T-helper 9 cell (primary cell): ENCODE measurements at places on chromosomes 1 and 21.

DNA sequence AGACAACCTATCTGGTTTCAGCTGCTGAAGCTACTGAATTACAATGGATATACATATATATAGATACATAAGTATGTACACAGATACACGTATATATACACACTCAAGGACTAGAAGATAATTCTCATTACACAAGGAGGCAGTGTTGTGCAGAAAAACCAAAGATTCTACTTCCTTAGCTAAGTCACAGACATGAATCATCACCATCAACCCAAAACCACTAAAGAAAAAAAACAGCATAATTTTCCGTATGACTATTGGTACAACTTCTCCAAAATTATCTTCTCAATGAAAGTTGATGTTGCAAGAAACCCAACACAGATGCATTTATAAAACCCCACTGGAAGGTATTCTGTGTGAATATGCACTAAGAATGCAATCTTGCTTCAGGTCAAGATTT lies 36.8 kb upstream of the RPF1 start:
- DNase-seq, result no peak

GRCh38 chr1:96968983-96969382 lies 247.4 kb downstream of the PTBP2 start:
- no peak for DNase-seq

GRCh38 chr1:214670098-214670497 lies 67.1 kb downstream of the CENPF start:
- DNase-seq, result no peak

- no peak for DNase-seq
These were observed 165.9 kb downstream of the PTBP2 start for GRCh38 chr1:96887501-96887900.

GRCh38 chr1:3186526-3186921 lies 117.5 kb downstream of the PRDM16 start:
- no peak for DNase-seq

DNA sequence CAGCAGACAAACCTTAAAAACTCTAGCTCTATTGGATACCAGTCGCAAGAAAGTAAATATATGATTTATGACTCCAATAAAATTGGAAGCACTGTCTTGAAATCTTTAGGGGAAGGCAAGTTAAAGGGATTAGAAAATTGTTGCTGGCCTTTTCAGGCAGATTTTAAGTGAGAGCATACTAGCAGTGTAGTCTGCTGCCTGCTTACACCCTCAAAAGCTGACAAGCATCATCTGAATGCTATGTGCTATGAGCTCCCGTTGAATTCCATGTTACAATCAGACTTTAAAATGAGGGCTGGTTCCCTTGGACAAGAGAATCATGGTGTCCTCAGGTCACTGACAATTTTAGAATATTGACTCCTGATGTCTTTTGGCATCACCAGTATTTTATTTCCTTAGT lies 271.1 kb upstream of the C1orf105 start:
- DNase-seq, result no peak

DNA sequence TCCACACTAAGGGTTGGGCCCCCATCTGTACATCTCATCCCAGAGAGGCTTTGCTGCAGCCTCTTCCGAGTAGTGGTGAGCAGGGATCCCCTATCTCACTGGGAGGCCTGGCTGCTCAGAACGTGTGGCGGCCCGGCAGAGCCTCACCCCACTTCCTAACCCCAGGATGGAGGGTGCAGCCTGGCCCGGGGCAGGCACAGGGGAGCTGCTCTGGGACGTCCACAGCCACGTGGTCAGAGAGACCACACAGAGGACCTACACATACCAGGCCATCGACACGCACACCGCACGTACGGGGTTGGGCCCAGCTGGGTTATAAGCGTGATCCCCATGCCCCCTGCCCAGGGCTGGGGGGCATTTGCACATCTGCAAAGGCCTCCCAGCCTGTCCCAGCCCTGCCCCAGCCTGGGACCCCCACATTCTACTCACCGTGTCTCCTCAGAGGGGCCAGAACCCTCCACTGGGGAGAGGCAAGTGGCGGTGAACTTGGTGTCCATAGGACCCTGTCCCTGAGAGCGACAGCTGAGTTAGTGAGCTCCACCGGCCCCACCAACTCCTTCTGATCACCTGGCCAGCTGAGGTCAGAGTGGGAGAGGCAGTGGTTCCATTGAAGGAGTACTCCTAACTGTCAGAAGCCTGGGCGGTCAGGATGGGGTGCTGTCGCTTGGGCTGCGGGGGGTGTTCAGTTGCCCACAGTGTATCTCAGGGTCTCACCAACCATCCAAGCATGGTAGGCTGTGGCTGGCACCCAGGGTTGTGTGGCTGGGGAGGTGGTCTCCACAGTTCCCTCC lies 41.2 kb downstream of the TRIM11 start:
- no peak for DNase-seq

- DNase-seq, result no peak
These were observed 259.9 kb downstream of the FOXD2 start for GRCh38 chr1:47697616-47698335.

GRCh38 chr1:109399326-109399957 lies 1.7 kb upstream of the SORT1 start:
- DNase-seq, result no peak

DNA sequence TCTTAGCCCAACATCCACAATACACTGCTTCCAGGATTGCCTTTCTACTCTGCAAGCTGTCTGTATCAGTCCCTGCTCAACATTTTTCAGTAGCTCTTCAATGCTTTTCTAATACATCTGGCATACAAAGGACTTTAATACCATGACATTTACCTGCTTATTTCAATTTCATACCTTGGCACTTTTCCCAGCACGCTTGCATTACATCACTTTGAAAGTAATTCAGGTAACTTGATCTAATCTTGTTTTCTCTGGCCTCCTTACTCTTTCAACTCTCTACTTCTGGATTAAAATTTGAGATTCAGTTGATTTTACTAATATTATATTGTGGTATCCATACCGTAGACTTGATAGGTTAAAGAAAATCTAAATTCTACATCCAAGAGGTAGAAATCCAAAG lies 103.0 kb downstream of the PTGS2 start:
- no peak for DNase-seq

DNA sequence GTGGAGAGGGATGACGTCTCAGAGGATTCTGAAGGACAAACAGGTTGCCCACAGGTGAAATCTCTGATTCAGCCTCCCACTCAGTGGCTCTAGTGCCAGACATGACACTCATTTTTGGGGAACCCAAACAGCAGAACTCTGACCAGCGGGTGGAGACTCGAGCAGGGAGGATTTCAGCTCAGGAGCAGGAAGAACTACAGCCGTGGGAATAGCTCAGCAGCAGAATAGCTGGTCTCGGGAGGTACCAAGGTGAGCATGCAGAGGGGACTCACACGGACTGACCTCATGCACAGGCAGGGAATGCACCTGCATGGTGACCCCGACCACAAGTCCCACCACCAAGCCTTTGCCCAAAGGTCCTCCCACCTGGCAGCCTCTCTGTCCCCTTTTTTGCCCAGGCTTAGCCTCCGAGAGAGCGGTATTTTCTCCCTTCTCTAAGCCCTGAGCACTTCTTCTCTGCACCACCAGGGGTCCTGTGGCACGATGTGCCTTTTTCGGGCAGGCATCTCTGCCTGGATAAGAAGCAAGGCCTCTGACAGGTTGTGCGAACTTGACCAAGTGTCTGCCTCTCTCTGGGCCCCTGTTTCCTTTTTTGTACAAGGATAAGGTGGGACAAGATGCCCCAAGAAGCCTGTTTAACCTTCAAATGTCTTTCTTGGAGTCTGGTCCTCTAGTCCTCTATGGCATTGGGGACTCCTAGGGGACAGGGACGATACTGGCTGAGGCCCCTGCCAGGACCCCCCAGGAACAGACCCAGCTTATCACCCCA lies 8.8 kb upstream of the FGR start:
- DNase-seq, result peak; percentile 56

GRCh38 chr1:34792868-34793727 lies at the start of gene GJA4:
Gene GJA4, plus strand, starts transcription at chr1:34792999. Its CDS starts 1,215 bp downstream, at chr1:34794214.
- DNase-seq, result no peak

DNA sequence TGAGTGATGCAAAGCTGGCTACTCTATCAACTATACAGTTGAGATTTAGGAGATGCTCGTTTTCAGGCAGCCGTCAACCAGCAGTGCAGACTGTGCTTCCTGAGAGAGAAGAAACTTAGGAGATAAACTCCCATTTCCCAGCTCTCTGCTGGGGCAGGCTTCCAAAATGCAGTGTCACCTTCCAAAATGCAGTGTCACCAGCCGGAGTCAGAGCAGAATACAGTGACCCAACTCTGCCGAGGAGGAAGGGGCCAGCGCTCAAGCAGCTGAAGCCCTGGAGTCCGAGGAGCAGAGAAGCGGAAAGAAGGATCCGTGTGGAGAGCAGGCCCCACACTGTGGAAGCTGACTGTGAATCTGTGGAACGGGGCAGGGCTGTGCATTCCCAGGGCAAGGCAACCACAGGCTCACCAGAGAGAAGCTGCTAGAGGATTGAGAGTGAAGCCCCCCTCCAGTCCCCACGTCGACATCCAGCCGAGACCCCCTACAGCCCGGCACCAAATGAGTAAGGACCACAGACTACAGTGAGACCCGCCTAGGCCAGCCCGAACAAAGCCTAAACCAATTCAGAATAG lies 703 bp upstream of the KRTAP12-1 start:
- no peak for DNase-seq

GRCh38 chr1:208136459-208137182 lies 107.6 kb downstream of the PLXNA2 start:
- DNase-seq, result no peak

- DNase-seq, result no peak
These were observed 29.6 kb upstream of the C1orf105 start for GRCh38 chr1:172390683-172391551.

DNA sequence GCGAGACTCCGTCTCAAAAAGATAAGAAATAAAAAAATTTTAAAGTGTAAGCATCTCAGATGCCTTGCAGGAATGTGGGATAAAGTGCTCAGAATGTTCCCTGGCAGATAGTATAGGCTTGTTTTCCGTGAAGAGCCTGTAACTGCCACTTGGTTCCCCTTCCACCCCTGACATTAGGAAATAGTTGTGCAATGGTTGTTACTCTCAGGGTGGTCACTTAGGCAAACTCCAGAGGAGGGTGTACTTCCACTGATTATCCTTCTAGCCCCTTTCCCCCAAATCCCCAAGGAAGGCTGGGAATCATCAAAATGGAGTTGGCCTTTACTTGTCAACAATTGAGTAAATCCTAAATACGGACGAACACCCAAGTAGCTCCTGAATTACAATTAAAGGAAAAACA lies 10.4 kb downstream of the RPL11 start:
- DNase-seq, result no peak

DNA sequence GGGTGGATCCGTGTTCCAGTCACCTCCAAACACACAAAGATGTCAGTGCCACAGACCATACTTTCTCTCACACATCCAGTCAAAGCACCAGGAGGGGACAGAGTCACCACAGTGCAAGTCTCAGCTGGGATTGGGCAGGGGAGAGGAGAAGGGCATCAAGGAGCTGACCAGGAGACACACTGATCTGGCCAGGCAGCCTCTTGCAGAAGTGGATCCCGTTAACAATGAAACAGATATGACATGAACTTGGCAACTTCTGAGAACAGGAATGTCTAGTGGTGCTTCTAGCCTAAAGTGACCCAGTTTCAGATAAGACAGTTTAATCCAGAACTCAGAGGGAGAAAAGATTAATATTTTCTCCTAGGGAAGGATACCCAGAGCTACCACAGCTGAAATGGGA lies 71.0 kb downstream of the HIVEP3 start:
- DNase-seq, result no peak

DNA sequence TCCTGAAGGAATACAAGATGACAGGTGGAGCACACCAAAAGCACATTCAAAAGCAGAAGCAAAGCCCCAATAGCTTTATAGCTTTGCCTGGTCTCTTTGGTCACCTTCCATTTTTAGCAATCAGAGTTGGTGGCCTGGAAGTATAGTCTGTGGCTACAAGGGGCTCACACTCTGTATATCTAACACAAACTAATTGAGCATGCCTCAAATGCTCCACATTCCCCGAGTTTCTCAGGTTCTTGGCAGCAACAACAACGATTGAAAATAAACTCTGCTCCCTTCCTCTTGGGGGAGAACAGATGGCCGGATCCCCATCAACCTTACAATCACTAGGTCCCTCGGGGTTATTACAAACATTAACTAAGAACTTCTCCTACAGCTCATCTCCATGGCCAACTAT lies 24.9 kb upstream of the TADA1 start:
- no peak for DNase-seq

DNA sequence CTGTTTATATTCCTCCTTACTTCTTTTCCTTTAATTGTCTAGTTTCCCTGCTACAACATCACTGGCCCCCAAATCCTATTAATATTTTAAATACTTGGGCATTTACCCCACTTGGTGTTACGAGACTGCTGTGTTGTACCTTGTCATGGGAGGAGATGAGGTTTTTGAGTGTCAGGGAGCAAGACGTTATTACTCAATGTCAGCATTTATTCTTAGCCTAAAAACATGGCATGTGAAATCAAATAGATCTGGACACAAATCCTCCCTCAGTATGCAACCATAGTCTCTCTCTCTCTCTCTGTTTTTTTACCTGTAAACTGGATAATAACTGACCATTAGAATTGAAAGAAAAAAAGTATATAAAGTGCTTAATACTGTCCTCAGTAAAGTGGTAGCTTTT lies 4.6 kb downstream of the LRRC8B start:
- no peak for DNase-seq

DNA sequence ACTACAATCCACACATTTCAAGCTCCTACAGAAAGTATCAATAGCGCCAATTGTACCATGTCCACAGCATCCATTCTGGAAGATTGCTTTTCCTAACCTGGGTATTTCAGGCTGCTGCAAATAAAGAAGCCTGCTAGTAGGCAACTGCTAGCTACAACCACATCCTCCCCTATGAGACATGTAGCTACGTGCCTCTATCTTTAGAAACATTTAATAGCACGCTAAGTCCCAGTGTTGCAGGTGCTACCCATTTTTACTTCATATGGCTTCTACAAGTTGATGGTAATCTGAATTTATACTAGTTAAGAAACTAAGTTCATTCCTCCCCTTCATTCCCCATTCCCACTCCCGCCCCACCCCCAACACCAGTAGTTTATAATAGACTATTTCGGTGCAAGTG lies 7.4 kb upstream of the AMPD1 start:
- no peak for DNase-seq

DNA sequence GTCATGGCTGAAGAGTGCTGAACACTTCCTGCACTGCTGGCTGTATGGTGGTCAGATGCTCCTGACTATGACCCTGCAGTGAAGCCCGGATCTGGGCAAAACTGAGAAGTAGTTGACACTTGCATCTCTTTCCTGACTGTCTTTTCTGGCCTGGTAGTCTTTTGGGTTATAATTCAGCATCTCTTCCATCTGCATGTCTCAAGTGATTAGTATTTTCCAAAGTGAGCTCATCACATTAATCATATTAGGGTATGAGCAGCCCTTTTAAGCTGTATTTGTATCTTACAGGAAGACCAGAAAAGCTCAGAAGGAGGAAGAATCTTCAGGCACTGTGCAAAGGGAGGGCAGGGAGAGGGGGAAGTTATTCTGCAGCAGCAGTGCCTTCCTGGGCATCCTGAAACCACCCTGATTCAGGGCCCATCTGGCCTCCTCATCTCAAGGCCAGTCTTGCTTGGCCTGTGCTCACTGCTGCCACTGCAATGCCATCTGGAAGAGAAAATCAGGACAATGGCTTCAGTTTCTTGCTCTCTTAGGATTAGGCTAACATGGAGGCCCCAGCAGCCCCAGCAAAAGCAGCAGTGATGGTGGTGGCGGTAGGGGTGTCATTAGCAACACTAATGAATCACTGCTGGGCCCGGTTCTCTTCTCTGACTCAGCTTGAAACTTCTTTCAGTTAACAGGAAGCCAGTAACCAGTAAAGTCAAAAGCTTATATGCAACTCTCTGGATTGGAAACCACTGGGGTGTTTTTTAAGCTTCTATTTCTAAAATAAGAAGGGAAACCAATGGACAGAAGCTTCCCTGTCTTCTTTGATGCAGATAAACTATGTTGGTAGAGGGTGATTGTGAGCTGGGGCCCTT lies 63.3 kb upstream of the WDR26 start:
- no peak for DNase-seq
